ENCODE measurements at places on chromosomes 5 and 9.

- DNase-seq: no peak
Observed at GRCh38 chr5:9176641-9177040, 369.2 kb downstream of the SEMA5A start.

DNA sequence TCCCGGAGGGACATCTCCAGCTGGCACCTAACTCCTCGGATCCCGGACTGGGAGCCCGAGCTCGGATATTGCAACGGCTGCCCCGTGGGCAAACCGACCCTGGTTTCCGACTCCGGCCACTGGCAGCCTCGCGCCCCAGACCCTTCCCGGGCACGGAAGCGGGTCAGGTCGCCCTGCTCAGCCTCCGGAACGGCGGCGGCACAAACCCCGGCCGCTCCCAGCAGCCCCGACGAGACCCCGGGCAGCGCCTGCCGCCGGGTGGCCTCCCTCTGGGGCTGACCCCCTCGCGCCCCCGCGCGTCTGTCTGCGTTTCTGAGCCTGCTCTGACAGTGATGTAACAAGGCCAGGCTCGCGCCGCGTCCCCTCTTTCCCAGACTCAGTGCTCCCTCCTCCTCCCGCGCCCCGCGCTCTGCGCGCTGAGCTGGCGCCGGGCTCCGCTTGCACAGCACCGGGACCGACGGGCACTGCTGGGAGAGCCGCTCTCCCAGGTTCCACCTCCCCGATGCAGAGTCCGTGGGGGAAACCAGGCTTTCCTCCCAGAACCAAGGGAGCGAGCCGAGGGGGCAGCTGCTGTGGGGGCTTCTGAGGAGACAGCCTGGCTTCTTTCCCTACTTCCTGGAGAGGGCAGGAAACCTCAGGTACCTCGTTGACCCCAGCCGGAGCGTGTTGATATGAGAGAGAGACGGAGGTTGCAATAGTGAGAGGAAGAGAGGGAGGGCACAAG is at the start of gene TMEM215:
Gene TMEM215, plus strand, starts transcription at position 373 of the 724 bp plus-strand sequence. CDS start 644 bp downstream, outside the sequence.
- DNase-seq: no peak

DNA sequence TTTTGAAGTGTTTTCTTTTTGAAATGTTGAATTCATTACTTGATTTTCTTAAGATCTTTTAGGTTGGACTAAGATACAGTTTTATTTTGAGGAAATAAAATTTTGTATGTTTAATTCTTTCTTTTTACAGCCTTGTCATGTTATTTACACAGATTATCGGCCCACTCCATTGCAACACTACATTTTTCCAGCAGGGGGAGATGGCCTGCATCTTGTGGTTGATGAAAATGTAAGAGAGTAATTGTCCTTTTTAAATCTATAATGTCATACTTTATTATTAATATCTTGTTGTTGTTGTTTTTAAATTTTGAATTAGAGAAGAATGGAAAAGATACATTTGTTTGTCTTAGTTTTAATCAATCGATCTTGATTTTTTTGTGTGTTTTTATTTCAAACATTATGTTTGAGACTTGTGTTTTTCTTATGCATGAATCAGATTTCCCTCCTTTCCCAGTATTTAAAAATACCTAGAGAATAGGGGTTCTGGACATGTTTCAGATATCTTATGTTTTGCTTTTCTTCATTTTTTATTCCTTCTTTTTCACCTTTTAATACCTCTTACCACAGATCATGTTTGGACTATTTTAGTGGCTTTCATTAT is 36.7 kb downstream of the MTREX start:
- DNase-seq: peak; percentile 73

- DNase-seq: no peak
Observed at GRCh38 chr5:34042321-34042720, 692 bp downstream of the C1QTNF3 start.

DNA sequence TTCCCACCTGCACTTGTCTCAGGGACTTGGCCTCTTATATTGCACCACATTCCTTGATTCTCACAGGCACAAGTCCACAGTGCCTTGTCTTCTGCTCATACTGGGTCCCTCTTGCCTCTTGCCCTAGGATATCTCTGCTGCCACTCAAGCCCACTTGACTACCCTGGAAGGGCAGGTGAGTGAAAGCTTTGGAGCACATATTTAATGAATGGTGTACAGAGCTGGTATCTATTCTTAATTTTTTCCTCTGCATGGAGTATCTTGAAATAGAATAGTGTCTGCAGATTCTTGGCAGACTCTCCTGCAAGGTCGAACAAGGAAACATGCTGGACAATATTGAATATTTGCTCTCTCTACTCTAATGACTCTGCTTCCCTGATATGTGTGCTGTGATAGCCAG is 1248.0 kb downstream of the MAT2B start:
- DNase-seq: no peak

DNA sequence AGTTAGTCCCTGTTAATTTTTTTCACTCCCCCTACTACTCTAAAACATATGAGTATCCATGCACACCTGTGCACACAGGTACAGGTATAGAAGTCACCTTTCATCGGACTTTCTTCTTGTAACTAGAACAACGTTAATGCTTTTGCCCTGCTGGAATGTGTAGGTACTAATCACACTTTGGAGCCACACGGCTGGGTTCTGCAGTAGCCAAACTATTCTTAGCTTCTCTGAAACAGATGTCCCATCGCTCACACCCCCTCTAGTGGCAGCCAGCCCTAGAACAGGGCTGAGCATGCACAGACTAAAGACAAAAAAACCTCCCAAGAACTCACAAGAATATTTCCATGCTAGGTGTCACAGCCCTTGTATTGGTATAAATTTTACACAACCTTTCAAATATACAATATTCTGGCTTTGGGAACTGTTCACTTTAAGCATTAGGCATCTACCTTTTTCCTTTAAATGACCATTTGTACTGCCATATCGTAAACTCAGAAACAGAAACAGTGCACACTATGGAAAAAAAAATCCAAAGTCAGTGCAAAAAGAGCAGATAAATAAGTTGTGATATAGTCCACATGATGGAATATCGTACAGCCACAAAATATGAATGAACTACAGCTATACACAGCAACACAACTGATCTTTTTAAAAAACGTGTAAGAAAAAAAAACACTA is 64.0 kb downstream of the RETREG1 start:
- DNase-seq: peak; percentile 80

DNA sequence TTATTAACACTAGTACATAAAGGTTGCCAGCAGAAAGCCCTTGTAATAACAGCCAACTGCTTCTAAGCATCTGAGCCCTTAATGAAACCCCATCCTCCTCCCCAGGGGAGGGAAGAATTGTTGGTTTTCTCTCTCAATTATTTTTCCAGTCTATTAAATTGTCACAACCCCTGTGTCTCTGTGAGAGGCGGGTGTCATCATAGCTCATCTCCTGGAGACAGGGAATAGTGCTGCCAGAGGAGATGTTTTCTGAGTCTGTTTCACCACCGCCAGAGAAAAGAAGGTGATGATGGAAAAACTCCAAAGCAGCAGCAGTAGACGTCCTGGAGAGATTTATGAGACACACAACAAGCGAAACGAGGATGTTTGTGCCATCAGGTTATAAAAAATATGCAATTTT is 271.1 kb upstream of the NMUR2 start:
- DNase-seq: no peak

GRCh38 chr5:151174612-151175101 is 17.1 kb upstream of the ANXA6 start:
- no peak for DNase-seq

GRCh38 chr9:108259917-108260675 is 595.7 kb downstream of the ACTL7B start:
- no peak for DNase-seq

Measured in activated CD4-positive, alpha-beta T cell treated with anti-CD3 and anti-CD28 coated beads for 48 hours (primary cell).